GM10248 (cell line): ENCODE measurements at places on chromosomes 6 and 20.

- no peak for DNase-seq
These were observed 3.8 kb downstream of the CABLES2 start for GRCh38 chr20:62403331-62403730.

GRCh38 chr20:3119044-3119443 lies 34.5 kb upstream of the AVP start:
- DNase-seq = no peak

- DNase-seq = peak; percentile 79
These were observed 43.6 kb downstream of the FGD2 start for GRCh38 chr6:37048851-37049757.

GRCh38 chr6:120671519-120671918 lies 662.8 kb downstream of the TBC1D32 start:
- DNase-seq = no peak

GRCh38 chr6:61901748-61902147 lies 384.3 kb downstream of the KHDRBS2 start:
- no peak for DNase-seq

- DNase-seq = no peak
These were observed 297 bp downstream of the POM121L2 start for GRCh38 chr6:27311806-27312145.

GRCh38 chr6:85065831-85066230 lies 301.4 kb upstream of the TBX18 start:
- DNase-seq = no peak

- DNase-seq = no peak
These were observed 3.8 kb downstream of the MEP1A start for GRCh38 chr6:46796848-46797580.

DNA sequence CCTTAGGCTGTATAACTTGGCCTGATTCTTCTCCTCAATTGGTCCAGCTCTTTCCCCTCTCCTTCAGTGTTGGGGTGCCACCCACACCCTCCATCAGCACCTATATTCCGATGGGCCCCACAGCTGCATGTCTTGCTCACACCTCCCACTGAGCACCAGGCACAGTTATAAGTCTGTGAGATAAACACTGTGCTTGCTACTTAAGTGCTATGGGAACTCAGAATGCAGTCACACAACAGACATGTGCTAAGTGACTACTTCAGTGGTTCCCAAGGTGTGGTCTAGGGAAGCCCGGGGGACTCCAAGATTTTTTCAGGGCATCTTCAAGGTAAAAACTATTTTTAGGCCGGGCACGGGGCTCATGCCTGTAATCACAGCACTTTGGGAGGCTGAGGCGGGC lies 7.3 kb downstream of the ZC3H12D start:
- DNase-seq = no peak

DNA sequence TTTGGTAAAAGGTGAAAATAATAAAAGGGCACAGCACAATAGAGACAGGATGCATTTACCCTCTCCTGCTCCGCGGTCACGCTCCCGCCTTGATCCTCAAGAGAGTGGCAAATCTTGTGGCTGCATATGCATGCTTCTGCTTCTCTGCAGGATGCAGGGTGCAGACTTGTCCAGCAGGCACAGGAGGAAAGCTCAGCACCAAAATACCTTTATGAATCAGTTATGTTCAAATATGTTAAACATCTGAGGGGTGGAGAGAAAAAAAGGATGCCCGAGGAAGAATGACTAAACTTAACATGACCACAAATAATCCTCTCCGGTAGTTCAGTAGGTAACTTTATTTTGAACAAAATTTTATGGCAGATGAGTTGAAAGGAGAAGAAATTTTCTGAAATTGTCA lies 366.1 kb upstream of the SOX4 start:
- DNase-seq = no peak

GRCh38 chr20:64148581-64148980 lies 15.7 kb upstream of the MYT1 start:
- no peak for DNase-seq

GRCh38 chr6:91447081-91447480 lies 860.2 kb upstream of the MAP3K7 start:
- DNase-seq = no peak

GRCh38 chr6:127690092-127690491 lies 113.1 kb downstream of the C6orf58 start:
- no peak for DNase-seq

DNA sequence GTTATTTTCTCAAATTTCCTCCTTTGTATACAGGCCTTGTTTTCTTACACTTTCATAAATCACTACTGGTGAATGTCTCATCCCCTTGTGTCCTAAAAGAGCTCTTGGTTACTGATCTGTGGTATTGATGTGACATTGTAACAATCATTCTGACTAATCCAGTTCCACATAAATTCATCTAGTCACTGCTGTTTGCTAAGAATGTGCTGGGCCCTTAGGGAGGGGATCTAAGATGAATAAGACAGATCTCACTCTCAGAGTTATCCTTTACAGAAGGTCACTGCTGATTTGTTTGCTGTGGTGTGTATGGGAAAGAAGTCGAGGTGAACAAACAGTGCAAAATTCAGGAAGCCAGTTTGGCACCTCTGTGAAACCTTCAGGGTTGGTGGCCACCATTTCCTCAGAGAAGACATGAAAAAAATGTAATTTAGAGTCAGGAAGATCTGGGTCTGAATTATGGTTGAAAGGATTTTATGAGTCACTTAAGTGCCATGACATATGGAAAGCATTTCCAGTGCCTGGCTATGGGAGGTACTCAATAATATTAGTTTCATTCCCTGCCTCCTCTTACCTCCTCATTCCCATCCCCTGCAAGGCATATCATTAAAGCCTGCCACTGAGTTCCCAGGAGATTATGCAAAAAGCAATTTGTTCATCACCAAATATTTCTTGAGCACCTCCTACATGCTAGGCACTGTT lies 121.8 kb downstream of the COL9A1 start:
- DNase-seq = no peak

DNA sequence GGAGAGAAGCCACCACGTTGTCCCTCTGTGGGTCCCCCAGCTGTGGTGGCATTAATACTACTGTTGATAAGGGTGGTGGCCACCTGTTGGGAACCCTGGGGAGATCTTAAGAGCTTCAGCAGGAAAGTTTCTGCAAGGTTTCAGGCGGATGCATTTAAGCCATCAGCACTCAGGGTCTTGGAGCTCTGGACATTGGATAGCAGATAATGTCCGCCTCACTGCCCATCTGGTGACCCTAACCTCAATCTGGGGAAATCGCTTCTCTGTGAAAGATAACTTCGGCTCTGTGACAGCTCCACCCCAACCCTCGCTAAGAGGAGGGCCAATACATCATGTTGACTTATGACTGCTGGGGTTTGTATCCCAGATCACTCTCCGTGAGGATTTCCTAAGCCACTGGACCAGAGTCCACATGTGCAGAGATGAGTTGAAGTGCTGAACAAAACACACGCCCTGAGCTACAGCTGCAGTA lies 92.9 kb downstream of the FOXC1 start:
- DNase-seq = no peak
